ENCODE measurements at places on chromosomes 6 and 20. TPM values are rescaled to one million over a fixed set of nuclear protein-coding genes. Genes with fewer than 3 reads are reported as not detected.
A peak's percentile ranks its signal among the peaks of the same experiment; 100 is the strongest.

DNA sequence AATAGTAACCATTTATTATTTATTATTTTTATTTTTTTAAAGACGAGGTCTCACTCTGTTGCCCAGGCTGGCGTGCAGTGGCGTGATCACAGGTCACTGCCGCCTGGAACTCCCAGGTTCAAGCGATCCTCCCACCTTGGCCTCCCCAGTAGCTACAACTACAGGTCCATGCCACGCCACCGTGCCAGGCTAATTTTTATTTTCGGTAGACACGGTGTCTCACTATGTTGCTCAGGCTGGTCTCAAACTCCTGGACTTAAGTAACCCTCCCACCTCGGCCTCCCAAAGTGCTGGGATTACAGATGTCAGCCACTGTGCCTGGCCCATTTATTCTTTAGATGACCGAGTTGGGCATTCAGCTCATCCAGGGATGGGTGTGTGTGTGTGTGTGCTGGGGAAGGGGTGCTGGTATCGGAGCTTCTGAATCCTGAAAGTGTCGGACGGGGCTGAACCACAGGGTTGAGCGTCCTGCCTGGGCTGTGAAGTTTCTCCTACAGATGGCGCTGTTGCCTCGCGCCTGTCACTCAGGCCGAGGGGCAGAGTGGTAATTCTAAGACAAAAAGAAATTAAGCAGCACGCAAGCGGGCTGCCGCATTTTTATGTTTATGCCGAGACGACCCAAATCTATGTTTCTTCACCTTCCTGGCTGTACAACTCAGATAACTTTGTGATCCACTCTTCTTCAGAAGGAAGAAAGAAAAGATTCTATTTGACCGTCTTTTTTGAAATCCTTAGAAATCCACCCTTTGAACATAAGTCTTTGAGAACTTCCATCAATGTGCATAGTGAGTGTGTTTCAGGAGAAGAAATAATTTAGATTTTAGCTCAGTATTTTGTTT lies 252.8 kb downstream of the CDH26 start:
- no peaks in the 10 kb centered on the region for H3K27me3 ChIP-seq
- peak; percentile 90 for DNase-seq
- no peaks in the 10 kb centered on the region for H3K4me1 ChIP-seq
- H3K4me3 ChIP-seq: no peak overlapping the region

- no peak for DNase-seq
- H3K36me3 ChIP-seq: no peaks in the 10 kb centered on the region
- no peak overlapping the region for H3K27ac ChIP-seq
- peaks cover 24% of the 10 kb centered on the region for H3K4me1 ChIP-seq
Measured at GRCh38 chr6:168439794-168440450, 1.1 kb upstream of the SMOC2 start.

Gene GJA1
- 468 TPM for polyA plus RNA-seq

GRCh38 chr6:77430504-77430903 lies 32.8 kb downstream of the HTR1B start:
- no peak overlapping the region for H3K27ac ChIP-seq
- no peak for DNase-seq
- no peaks in the 10 kb centered on the region for H3K4me1 ChIP-seq
- H3K4me3 ChIP-seq: no peak overlapping the region

DNA sequence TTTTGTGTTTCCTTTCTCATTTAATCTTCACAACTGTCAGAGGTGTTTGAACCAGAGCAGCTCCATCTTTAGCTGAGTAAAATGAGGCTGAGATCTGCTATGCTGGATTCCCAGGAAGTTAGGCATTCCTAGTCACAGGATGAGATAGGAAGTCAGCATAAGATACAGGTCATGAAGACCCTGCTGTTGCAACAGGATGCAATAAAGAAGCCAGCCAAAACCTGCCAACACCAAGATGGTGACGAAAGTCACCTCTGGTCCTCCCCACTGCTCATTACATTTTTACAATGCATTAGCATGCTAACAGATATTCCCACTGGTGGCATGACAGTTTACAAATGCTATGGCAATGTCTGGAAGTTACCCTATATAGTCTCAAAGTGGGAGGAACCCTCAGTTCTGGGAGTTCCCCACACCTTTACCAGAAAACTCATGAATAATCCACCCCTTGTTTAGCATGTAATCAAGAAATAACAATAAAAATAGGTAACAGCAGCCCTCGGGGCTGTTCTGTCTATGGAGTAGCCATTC lies 262.2 kb upstream of the FERMT1 start:
- H3K27me3 ChIP-seq: no peaks in the 10 kb centered on the region
- no peaks in the 10 kb centered on the region for H3K36me3 ChIP-seq
- H3K4me3 ChIP-seq: no peak overlapping the region
- H3K4me1 ChIP-seq: no peaks in the 10 kb centered on the region
- no peak for DNase-seq
- no peak overlapping the region for H3K27ac ChIP-seq

Gene MUC21
- not detected for polyA plus RNA-seq

GRCh38 chr20:10654630-10655029 lies 19.2 kb downstream of the JAG1 start:
- peaks cover 2% of the 10 kb centered on the region for H3K36me3 ChIP-seq
- no peak overlapping the region for H3K27ac ChIP-seq
- no peak overlapping the region for H3K4me3 ChIP-seq
- H3K27me3 ChIP-seq: no peaks in the 10 kb centered on the region

DNA sequence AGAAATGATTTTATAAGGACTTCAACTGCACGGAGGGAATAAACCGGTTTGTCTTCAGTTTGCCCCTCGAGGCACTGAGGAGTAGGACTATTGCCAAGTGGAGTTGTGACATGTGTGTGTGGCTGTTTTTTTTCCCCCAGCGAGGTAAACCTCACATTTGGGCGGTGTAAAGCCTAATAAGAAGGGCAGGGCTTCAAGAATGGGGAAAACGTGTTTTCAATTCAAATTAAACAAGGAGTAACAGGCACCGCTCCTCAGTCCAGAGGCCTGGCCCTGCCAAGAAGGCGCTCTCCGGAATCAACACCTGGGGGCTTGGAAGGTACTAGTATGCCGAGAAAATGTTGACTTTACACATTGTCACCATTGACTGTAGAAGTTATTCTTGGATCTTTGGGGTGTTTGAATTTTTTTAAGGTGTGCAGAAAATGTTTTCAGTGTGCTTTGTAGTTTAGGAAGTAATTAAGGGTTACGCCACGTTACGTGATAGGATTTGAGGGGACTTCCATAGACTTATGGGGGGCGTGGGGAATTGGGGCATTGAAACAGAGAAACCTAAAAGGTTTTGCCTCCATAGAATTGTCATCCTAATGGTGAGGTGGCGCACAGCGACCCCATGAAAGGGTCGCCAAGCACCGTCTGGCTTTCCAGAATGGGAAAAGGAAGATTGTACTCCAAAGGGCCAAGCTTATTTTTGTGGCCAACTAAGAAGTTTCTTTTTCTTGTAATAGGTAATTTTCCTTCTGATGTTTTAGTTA lies 791 bp downstream of the ADGRG6 start:
- peaks cover 28% of the 10 kb centered on the region for H3K27me3 ChIP-seq
- H3K27ac ChIP-seq: no peak overlapping the region
- no peaks in the 10 kb centered on the region for H3K36me3 ChIP-seq
- H3K4me3 ChIP-seq: peak overlapping the region; percentile 65
- no peak for DNase-seq
- H3K4me1 ChIP-seq: no peaks in the 10 kb centered on the region

DNA sequence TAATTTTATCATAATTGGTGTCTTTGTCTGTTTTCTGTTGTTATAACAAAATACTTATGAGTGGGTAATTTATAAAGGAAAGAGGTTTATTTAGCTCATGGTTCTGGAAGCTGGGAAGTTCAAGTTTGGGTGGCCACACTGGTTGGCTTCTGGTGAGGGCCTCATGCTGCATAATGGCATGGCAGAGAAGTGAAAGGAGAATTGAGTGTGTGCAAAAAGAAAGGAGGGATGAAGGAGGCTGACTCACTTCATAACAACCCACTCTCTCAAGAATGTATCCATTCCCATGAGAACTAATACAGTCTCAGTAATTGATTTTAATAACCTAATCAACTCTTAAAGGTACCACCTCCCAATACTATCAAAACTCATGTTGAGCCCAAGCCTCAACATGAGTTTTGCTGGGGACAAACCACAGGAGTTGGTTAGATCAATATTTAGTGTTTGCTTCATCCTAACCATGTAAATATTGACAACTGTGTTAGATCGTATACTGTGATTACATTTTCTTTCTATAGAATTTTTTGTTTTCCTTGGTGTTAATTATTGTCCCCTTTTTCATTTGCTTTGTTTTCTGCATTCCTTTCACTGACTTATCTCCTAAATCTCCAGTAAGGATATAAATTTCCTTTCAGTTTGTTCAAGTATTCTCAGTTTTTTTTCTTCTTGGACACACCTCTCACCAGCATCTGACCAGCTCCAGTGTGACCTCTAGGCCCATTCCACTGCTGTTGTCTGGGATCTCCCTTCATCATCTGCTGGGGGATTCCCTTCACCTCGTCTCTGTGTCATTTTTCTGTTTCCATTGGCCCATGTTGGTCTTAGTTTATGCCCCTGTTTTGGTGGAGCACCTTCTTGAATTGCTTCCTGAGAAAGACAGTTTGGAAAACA lies 54.8 kb upstream of the SCGN start:
- H3K27ac ChIP-seq: no peak overlapping the region
- no peaks in the 10 kb centered on the region for H3K27me3 ChIP-seq
- DNase-seq: no peak
- H3K4me1 ChIP-seq: no peaks in the 10 kb centered on the region

DNA sequence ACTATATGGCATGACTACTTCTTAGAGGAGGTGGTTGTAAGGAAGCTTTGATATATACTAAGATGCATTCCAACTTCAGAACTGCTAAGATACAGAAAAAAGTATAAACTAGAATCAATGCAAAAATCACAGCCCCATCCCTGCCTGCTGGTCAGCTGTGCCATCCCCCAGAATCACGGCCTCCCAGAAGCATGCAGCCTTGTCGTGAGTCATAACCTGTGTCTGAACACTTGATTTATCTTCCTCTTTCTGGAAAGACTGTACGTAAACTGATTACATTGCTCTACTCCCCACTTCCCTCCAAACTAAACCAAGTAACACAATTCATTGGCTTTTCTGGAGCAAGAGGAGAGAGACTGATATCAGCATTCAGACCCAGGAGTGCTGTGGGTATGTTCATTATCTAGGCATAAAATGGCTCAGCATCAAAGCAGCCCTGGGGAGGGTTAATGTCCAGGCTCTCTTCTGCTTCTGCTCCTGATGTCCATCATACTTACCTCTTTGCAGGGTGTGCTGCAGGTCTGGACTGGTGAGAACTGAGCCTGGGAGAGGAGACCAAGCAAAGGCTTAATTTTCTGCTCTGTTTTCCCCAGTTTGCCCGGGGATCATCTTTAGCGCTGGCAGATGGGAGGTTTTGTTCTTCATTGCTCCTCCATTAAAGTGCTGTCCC lies 18.4 kb downstream of the SCP2D1 start:
- H3K4me3 ChIP-seq: no peak overlapping the region
- no peaks in the 10 kb centered on the region for H3K27me3 ChIP-seq
- no peaks in the 10 kb centered on the region for H3K4me1 ChIP-seq
- H3K27ac ChIP-seq: no peak overlapping the region
- no peak for DNase-seq
- no peaks in the 10 kb centered on the region for H3K36me3 ChIP-seq

Gene MACROD2
- 1.8 TPM for polyA plus RNA-seq

Gene BCAS1
- 0.08 TPM for polyA plus RNA-seq

GRCh38 chr20:2469991-2470422 lies 582 bp downstream of the SNRPB start:
- H3K36me3 ChIP-seq: peaks cover 28% of the 10 kb centered on the region
- no peaks in the 10 kb centered on the region for H3K4me1 ChIP-seq
- H3K27me3 ChIP-seq: no peaks in the 10 kb centered on the region
- H3K4me3 ChIP-seq: peak overlapping the region; percentile 99
- peak overlapping the region; percentile 98 for H3K27ac ChIP-seq
- DNase-seq: no peak

DNA sequence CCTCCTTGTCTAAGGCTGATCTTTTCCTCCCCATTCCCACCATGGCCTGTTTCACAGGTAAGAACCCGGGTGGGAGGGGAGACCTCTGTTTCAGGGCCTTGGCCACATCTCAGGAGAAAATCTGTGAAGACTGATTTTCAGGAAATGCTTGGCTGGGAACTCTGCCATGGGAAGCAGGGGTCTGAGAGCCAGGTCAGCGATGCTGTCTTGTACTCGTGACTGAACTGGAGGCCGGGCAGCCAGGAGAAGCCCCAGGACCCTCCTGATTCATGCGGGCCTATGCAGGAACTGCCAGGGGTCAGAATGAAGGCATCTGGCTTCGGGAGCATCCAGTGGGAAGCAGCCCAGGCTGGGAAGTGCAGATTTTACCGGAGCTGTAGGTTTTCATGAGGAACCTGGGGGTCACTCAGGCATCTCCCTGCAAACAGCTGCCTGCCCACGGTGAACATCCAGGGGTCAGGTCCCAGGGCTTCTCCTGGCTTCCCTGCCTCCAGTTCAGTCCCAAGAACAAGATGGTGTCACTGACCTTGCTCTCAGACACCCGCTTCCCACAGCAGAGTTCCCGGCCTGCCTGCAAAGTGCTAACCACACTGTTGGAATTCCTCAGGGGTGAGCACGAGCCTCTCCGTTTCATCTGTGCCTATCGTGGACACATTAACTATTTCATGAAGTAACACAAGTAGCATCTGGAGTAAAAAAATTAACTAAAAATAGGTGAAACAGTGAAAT lies 90.2 kb upstream of the SULF2 start:
- H3K4me1 ChIP-seq: no peaks in the 10 kb centered on the region
- H3K4me3 ChIP-seq: no peak overlapping the region
- no peak overlapping the region for H3K27ac ChIP-seq
- H3K36me3 ChIP-seq: no peaks in the 10 kb centered on the region
- no peaks in the 10 kb centered on the region for H3K27me3 ChIP-seq
- no peak for DNase-seq

Gene SLC22A2
- not detected for polyA plus RNA-seq

- DNase-seq: no peak
- H3K4me3 ChIP-seq: no peak overlapping the region
- no peaks in the 10 kb centered on the region for H3K4me1 ChIP-seq
- peaks cover 1% of the 10 kb centered on the region for H3K27me3 ChIP-seq
Measured at GRCh38 chr6:125304970-125305660, 3.3 kb upstream of the HDDC2 start.

Data from H1 (cell line).